Esophagus squamous epithelium (tissue), 5 donors: ENCODE measurements at places on chromosomes 4 and X.

DNA sequence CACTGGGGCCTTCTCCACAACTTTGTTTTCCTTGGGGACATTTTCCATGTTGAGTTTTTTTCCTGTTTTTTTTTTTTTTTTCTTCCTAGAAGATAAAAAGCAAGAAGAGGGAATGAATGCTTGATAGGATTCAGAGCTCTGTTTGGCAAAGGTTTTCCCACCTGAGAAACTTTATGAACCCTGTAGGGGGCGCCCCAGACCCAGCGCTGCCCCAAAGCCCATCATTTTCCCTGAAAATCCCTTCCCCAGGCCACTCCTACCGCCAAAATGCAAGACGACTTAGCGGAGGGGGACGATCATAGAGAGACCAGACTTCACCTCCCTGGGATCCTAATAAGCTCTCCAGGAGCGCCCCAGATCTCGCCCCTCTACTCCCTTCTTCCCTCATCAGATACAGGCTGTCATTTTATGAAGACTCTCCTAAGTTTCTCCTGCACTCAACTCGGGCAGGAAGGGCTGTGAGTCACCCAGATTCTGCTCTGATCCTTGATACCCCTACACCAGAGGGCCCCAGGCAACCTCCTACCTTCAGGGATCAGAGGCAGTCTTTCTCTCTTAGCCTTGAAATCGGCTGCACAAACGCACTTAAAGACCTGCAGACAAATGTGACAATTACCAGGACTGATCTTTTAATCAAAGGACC lies 1.4 kb downstream of the BEX5 start:
- DNase-seq = no peak

- DNase-seq = no peak
Observed at GRCh38 chrX:40546870-40547269, 33.9 kb upstream of the ATP6AP2 start.

DNA sequence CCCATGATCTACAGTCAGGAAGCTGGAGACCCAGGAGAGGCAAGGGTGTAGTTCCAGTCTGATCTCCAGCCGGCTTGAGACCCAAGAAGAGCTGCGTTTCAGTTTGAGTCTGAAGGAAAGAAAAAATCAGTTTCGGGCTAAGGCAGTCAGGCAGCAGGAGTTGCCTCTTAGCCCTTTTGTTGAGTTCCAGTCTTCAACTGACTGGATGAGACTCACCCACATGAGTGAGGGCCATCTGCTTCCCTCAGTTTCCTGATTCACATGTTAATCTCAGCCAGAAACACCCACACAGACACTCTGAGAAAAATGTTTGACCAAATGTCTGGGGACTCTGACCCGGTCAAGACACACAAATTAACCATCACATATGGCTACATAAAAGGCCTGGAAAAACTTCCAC lies 73.6 kb upstream of the ELOVL6 start:
- DNase-seq = no peak

DNA sequence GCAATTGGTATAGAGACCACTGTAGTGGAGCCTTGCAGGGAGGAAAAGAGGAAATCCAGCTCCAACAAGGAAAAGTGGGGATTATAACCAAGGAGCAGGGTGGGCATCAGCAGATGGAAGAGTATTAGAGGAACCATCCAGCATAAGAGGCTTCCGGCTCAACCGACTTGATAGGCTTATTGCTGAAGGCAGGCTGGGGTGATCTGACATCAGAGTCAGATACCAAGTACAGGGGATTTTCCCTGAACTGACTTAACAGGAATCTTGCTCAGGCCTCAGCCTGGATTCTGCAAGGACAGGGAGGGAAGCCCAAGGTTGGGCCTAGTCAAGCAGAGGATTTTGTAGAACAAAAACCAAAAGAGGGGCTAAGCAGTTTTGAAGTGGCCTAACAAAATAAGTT lies 129.6 kb downstream of the DCLK2 start:
- DNase-seq = no peak

GRCh38 chrX:17637235-17637634 lies 100.1 kb upstream of the SCML1 start:
- no peak for DNase-seq

- DNase-seq = no peak
Observed at GRCh38 chrX:129925305-129926092, 19.5 kb downstream of the UTP14A start.

DNA sequence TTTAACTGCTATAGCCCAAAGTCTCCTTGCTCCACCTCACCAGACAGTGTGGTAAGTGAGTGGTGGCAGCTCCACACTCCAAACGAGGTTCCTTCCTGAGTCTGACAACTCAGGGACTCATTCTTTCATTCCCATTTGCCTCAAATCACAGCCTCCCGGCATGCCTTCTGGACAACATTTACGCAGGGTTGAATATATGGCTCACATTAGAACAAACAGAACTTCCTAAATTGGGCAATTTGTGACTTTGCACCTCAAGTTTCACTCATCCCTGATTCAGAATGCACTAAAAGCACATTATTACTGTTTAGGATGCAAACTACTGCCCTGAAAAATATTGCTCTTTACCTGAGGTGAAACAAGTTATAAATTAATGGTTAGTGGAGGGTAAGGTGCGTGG lies 224.6 kb upstream of the PPARGC1A start:
- no peak for DNase-seq

DNA sequence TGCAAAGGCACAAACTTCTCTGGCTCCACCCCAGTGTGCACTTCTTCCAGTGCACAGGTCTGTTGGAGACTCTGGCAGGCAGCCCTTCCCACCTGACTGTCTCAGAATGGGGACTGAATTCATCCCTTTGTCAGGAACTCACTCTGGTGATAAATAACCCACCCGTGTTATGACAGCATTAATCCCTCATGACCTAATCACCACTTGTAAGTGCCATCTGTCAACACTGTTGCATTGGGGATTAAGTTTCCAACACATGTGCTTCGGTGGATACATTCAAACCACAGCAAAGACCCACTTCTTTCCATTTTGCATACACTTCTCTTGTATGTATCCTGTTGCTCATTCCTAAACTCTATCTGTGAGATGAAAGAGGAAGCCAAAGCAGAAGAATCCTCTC lies 1002.9 kb upstream of the IGFBP7 start:
- no peak for DNase-seq

DNA sequence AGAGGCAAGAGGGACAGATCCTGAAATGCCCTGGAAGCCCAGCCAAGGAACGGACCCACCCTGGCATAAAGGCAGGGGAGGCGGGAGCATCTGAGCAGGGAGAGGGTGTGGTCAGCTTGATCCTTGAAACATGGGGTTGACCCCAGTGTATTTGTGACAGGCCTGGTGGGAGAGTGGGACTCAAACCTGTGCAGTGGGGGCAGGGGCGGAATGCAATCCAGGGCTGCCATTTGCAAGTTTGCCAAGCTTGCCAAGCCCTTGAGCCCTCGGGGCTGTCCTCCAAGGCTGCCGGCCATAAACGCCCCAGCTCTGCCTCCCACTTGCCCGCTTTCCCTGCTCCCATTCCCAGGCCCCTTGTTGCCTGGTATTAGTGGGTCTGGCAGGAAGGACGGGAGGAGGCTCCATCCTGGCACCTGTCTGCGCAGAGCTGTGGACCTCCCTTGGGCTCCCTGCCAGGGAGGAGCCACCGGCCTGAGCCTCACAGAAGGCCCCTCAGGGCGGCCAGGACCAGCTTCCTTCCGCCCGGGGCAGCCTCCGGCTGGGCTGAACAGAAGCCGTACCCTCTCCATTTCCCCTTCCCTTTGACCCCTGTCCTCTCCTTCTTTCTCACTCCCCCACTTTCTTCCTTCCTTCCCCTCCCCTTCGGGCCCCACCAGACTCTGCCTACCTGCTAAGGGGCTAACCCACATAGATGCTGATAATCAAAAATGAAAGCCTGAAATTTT lies 661 bp downstream of the S100P start:
- DNase-seq = no peak

DNA sequence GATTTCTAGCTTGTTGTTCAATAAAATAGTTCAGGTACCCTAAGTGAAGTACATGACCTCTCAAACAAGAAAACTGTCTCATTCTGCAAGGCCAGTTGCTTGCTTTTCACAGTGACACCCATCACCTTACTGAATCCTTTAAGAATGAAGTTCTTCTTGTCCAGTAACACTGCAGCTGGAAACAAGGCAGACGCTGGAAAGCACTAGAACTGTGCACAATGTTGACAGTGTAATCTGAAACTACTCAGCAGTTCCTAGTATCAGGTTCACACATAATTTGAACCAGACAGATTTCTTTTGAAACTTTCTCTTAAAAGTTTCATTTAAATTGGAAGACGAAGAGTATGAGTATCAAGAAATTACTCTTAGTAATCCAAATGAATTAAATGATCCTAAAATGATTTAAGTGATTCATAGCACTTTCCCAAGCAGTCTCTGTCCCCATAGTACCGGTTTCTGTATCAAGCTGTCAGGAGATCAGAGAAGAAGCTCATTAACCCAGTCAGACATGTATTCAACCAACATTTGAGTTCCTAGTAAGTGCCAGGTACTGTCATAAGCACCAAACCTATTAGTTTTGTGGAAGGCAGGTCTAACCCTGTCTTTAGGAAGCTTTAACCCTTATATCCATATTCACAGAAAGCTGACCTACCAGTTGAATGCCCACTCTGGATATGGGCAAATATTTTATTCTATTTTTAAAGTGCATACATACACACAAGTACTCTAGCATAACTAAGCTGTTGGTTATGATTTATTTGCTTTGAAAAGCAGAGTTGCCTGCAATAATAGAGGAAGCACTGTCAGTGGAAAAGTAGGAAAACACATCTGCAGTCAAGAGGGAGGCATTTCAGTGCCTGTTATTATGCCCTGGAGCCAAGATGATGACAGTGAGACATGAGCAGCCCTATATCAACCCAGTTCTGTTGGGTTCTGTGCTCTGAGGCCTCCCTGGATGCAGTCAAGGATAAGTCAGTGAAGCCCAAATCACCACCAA lies 63.6 kb downstream of the PALLD start:
- no peak for DNase-seq

DNA sequence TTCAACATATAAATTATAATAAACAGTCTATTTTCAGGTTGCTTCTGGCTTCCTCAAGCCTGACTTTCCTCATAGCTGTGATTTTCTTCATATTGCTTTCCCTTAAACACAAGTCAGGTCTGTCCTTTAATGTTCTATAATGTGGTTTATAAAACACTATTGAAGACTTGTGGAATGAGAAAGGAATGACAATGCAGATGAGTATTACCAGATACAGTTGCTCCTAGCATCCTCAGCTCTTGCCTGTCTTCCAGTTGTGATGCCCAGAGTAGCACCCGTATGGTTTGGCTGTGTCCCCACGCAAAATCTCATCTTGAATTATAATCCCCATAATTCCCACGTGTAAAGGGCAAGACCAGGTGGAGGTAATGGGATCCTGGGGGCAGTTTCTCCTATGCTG lies 265.7 kb upstream of the BOD1L1 start:
- no peak for DNase-seq

DNA sequence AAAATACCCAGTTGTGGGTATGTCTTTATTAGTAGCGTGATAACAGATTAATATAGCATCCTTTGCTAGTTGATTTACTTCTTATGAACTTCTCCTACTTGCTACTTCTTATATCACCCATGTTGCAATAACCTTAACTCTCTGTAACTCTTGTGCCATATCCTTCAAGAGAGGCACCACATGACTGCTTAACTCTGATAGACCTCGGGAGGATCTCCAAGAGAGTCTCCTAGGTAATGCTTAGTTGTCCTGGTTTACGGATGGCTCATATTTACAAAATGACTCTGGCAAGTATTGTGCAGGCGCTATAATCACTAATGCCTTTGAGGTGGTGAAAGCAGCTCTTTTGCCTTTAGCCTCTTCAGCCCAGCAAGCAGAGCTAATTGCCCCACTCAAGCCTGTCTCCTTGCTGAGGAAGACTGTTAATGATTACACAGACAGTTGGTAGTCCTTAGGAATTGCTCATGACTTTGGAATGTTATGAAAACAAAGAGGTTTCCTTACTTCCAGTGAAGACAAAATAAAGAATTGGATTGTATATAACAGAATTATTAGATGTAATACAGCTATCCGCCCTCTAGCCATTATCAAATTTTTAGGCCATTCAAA lies 1305.8 kb downstream of the PCDH7 start:
- no peak for DNase-seq
